ENCODE measurements at places on chromosomes 6 and 20.

GRCh38 chr6:28985462-28986164 lies 19.5 kb downstream of the ZNF311 start:
- DNase-seq = peak; percentile 97

GRCh38 chr6:31651602-31652191 lies 764 bp downstream of the BAG6 start:
- DNase-seq = no peak

GRCh38 chr6:163533443-163533842 lies 118.9 kb downstream of the QKI start:
- peak; percentile 26 for DNase-seq

DNA sequence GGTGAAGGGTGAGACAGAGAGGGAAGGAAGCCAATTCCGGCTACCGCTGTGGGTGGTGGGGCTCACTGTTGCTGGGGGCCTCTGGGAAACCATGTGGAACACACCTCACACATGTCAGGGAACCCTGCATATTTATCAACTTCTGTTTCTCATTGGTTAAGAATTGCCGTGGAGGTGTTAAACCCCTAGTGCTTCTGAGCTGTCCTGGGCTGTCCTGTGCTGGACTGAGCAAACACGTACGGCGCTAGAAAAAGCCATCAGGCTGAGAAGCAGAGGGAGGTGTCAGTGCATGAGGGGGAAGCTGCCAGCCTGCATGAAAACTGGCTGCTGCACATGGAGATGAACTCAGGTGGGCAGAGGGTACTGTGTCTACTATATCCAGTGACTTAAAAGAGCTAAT lies 103.9 kb upstream of the JAG1 start:
- no peak for DNase-seq

GRCh38 chr20:32920530-32921298 lies 62.0 kb downstream of the EFCAB8 start:
- DNase-seq = no peak

DNA sequence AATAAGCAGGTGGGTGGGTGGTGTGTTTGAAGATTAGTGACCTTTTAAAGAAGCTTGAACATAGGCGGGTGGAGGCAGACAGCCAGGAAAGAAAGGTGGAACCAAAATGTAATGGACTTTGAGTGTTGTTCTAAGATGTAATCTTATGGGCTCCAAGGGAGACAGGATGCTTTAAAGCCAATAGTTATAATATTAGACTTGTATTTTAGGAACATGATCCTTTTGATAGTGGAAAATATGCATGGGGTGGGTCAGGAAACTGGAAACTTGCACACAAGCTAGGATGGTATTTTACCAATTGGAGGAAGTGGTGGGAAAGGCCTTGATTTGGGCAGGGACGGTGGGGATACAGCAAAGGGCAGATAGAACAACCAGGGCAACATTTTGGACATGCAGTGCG lies 151.8 kb upstream of the PDE7B start:
- no peak for DNase-seq

GRCh38 chr6:90336388-90336947 lies 39.8 kb upstream of the BACH2 start:
- no peak for DNase-seq

DNA sequence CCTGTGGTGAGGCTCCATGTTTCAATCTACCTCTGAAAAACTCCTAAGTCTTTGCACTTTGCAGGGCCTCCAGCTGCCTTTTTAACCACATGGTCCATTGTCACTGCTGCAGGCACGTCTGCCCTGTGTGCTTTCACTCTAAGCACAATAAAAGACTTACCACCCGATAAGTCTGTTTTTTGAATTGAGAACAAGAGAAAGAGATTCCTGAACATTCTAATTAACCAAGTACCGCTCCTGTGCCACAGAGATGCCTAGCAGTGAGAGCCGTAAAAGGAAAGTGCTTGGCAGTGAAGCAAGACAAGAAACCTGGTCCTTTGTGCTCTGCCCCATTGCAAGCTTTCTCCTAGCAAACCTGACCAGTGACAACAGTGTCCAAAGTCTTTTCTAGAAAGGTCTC lies 487.6 kb upstream of the FLRT3 start:
- no peak for DNase-seq

- DNase-seq = peak; percentile 32
Observed at GRCh38 chr20:12970372-12970821, 38.4 kb upstream of the SPTLC3 start.

DNA sequence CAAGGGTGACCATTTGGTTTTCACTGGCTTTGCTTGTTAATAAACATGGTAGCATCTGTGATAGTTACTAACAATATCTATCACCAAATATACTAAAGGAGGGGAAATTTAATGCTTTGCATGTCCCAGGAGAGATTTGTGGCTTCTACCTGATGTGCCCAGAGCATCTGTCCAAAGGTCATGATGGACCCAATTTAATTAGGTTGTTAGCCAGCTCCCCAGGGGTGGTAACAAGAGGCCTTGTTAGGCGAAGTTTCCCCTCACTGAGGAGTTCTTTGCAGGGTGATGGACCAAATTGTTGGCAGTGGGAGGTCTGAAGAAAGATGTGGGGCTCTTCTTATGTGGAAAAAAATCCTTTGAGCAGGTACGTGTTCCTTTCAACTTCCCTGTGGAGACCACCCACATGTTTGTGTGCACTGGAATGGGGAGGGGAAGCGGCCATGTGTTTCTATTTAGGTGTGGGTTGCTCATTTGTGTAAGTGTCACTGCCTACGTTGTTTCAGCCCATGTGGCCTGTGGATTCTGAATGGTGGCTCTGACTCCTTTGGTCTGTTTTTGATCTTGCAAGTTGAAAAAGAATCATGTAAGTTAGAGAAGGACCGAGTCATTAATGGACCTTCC lies 137.6 kb downstream of the CLIC5 start:
- no peak for DNase-seq

DNA sequence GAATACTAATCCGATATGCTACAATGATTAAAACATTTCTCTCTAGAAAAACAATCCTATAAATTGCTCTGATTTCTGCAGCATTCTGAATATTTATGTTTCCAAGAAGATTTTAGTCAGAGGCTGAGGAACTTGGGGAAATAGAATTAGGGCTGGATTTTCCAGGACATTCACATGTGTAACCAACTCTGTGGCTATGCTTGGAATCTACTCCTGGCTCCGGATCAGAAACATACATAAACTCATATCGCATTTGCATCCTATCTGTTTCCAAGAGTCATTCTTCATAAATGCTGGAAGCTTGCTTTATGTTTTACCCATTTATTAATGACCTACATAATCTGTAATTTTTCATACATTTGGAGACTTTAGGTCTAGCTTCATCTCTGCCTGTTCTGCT lies 459.9 kb upstream of the MARCKS start:
- peak; percentile 65 for DNase-seq

DNA sequence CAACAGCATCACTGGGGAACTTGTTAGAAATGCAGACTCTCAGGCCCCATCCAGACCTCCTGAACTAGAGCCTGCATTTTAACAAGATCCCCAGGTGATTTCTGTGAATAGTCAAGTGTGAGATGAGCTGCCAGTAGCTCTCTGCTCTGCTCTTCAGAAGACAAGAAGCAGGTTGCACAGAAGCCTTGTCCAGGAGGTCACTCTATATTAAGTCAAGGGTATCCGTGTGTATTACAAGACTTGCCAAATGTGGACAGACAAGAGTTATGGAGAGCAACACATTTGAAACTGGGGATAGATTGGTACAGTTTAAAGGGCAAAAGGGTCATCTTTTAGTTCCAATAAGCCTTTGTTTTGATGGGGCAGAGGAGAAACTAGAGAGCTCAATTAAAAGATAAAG lies 23.2 kb upstream of the RIN2 start:
- DNase-seq = no peak

DNA sequence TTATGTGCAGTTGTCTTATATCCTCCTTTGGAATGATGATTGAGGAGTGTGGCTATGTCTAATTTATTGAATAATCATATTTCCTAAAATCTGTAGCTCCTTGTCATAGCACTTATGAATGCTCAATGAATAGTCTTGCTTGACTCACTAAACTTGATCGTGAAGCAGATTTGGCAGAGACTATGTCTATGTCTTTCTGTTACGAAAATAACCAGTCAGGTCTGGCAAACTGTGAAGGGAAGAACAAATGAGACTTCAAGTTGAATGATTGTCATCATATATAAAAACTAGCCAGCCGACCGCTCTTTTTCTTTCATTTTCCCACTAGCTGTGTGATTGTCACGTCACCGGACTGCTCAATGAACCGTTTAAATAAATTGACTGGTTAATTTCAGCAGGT lies 1303.9 kb upstream of the GJE1 start:
- no peak for DNase-seq

DNA sequence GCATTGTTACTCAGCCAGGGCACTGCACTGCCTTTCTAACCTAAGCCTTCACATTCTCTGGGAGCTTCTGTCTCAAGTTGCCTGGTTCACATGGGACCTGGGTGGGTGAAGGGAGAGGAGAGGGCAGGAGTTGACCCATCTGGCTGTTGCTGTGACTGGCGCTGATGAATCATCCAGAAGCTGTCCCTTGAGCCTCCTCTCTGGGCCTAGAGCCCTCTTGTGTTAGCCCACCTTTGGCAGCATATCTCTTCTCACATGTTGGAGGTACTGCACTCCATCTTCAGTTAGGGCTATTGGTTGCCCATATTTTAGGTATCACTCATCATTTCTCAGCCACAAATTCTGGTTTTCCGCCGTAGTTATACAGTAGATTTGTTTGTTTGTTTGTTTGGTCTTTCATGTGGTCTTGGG lies 19.8 kb downstream of the XRN2 start:
- DNase-seq = no peak

DNA sequence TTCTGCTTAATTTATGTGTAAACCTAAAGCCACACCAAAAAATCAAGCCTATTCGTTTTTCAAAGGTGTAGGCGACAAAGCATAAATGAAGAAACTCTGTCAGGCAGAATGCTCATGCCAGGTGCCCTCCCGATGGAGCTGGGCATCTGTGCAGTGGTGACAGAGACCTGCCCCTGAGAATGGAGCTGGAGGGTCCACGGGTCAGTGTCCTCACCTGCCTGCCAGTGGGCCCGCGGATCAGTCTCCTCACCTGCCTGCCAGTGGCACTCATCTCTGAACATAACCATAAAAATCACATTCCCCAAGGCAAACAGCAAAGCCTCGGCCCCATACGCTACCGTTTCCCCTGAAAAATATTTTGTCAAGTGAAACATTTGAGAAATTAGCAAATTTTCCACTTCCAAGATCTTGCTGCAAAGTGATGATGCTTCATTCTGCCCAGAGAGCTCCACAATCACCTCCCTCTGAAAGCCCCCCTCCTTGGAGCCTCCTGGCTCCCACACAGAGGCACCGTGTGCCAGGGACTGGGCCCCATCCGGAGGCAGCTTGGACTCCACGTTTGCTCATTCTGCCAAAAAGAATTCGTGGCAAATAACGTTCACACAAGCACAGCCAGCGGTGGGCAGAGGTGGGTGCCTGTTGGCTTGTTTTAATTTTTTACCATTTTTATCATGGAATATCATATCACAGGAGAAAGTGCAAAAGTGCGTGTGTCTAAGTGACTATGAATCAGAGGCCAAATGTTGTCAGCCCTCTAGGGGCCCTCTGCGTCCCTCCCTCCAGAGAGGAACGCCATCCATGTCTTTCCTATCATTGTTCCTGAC lies 88.8 kb downstream of the YTHDF1 start:
- no peak for DNase-seq

DNA sequence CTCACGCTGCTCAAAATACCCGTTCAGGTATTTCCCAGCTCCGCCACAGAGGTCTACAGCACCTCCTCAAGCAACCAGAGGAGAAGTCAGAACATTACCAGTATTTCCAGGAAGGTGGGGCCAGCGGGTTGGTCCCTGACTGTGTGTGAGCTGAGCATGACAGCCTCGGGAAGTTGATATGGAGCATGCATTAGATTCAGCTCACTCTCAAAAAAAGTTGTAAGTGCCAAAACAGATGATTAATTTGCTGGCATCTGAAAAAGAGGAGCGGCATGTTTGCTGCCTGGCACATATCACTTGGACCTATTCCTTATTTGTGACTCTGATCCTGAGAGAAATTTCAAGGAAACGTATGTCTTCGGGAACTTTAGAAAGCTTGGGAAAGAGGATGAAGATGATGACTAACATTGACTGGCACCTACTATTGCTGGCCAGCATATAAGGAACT lies 32.3 kb downstream of the ELOVL2 start:
- DNase-seq = no peak

DNA sequence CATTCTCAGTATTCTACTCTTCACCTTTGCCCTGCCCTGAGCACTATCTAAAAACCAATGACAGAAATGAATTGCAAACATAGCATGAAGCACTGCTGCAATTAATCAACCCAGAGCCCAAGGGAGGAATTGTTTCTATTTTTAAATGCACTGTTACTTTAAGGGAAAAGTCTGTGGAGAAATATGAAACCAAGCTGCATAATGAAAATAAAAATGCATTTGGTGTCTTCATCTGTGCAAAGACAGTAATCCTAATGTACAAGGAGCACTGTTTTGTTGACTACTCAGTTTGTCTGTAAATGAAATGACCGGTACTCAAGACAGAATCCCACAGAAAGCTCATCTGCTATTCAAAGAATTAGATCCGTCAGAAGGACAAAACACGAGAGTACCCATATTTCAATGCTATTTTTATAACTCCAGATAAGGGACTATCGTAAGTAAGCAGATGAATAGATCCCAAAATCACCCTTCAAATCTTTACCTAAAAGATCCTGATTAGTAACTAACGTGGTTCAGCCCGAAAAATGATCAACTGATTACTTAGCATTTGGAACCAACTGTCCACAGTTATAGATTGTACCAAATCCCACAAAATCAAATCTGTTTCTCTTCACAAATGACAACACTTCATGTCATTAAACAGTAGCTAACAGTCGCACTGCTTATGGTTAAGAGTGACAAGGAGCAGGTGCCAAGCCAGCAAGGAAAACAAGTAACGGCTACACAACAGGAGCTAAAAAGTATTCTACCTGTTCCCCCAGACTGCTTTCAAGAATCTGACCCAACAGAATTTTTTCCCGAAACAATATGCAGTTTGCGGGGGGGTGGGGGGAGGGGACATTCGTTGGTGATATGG lies 2.4 kb downstream of the KIF13A start:
- no peak for DNase-seq

DNA sequence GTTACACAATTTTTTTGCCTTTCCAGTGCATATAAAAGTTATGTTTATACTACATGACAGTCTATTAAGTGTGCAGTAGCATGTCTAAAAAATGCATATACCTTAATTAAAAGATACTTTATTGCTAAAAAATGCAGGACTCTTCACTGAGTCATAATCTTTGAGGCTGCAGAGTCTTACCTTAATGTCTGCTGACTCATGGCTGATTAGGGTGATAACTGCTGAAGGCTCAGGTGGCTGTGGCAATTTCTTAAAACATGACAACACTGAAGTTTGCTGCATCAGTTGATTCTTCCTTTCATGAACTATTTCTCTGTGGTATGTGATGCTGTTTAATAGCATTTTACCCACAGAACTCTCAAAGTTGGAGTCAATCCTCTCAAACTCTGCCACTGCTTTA lies 19.1 kb downstream of the ZSCAN23 start:
- no peak for DNase-seq

GRCh38 chr20:35181731-35182130 lies 9.9 kb downstream of the PROCR start:
- no peak for DNase-seq

- DNase-seq = no peak
Observed at GRCh38 chr20:3231116-3231515, 7.9 kb downstream of the SLC4A11 start.

- no peak for DNase-seq
Observed at GRCh38 chr20:10408108-10408813, 25.8 kb downstream of the MKKS start.

All from muscle of back (tissue), 13 donors.